Eye (tissue), 1 donor: ENCODE measurements at places on chromosomes 7 and 10.

GRCh38 chr7:86991771-86992191 is 67.7 kb downstream of the ELAPOR2 start:
- no peak for DNase-seq

DNA sequence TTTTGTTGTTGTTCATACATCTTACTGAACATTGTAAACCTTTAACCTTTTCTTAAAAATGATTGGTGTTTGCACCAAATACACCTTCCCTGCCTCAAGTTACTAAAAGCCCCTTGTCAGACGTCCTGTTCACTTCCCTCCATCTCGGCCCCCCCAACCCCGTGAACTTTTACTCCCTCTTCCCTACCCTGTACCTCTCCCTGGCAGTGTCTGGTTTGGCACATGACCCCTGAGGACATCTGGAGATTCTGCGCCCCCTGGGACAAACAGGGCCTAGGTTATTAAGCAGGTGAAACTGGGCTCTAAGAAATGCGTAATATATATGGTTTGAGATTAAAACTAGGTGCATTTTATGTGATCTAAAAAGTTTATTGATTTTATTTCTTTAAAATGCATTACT is 1.4 kb downstream of the PPP2R2D start:
- DNase-seq: no peak

- DNase-seq: no peak
Observed at GRCh38 chr7:71384094-71384493, 252.2 kb downstream of the GALNT17 start.

DNA sequence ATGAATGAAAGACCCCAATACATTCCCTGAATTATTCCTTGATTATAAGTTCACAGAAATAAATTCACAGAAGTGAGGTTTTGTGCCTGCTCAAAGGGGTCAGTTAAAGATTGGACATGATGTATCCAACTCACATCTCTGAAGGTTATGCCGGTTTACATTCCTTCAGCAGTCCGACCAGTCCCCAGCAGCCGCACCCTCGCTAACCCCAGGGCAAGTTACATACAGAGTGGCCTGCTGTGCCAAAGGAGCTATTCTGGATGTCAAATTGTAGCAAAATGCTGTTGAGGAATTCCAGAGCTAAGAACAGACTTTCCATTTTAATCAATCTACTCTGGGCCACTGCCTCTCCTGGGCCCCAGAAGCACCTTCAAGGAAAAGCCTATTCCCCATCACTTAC is 20.3 kb downstream of the PSAP start:
- no peak for DNase-seq

DNA sequence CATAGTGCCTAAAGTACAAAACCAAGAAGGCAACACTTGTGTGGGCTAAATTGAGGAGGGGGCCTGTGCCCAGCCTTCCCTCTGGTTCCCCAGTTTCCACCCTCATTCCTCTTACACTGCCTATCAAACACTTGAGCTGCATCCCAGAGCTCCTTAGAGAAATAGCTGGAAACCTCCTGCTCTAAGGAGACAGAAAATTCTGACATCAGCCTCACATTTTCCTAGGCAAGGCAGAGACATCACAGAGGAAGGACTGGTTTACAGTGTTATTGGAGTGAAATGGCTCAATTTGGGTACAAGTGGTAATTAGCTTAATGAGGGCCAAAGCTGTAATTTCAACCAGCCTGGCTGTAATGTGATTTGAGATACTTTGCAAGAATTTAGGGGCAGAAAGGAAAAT is 192.3 kb upstream of the AOAH start:
- DNase-seq: no peak

GRCh38 chr10:3265088-3265487 is 92.5 kb upstream of the PITRM1 start:
- DNase-seq: no peak

GRCh38 chr10:91409069-91409868 is 875 bp upstream of the HECTD2 start:
- DNase-seq: peak; percentile 96

- DNase-seq: no peak
Observed at GRCh38 chr10:132981173-132981555, 38.8 kb upstream of the CFAP46 start.

GRCh38 chr7:43905956-43906330 is 453 bp downstream of the URGCP start:
- peak; percentile 77 for DNase-seq

DNA sequence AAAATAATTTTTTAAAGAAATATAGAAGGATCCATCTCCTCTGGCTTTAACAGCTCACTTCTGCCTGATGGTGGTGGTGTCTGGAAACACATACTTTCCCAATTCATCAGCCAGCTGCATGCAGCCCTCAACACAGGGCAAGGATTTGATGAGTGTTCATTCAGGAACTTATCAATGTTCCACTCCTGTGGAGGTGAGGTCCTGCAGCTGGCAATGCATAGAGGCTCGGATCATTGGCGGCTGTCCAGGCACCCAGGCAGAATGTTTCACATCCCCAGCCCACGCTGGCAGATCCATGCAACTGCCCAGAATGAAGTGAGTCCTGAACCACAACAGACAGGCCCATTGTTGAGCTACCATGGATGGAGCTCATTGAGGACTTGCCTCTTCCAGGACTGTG is 55.2 kb upstream of the KCNMA1 start:
- DNase-seq: no peak

GRCh38 chr7:112423987-112424386 is 26.3 kb upstream of the IFRD1 start:
- DNase-seq: no peak

- DNase-seq: peak; percentile 92
Observed at GRCh38 chr10:110151971-110152370, 55.4 kb upstream of the MXI1 start.

DNA sequence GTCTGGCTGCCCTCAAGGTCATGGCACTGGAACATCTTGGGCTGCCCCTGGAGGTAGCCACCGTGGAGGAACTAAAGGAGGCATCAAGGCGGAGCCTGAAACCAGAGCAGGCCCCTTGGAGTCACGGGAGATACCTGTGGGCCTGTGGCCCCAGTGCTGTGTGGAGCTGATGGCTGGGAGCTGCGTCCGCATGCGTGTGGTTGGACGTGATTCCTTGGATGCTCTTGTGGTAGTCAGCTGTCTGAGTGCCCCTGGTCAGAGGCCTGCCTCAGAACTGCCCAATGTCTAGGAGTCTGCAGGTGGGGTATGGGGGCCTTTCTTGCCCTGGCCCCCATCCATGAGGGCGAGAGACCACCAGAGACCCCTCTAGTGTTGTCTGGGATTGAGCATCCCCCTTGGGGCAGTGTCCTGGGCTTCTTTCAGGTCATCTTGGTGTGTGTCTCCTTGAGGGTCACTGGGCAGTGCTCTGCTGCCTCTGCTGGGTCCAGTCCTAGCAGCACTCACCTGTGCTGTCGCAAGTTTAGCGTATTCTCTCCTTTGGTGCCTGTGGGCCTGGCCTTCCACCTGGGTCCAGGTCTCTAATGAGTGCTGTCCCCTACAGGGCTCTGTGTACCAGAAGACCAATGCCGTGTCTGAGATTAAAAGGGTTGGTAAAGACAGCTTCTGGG is 8.1 kb downstream of the PGAM2 start:
- no peak for DNase-seq

DNA sequence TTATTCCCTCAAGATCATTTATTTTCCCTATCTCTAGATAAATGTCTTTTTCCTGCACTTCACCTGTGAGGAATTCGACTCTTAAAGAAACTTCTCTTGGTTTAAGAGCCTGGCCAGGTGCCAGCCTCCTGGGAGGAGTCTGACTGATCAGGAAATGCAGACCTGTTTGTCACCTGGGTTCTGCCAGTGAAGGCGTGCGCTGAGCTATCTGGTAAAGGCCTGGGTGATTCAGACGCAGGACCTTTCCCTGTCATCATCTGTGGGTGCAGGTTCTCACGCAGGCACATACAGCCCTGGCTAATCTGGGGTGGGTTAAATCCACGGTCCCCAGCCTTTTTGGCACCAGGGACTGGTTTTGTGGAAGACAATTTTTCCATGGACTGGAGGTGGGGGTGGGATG is 65.3 kb upstream of the AQP1 start:
- peak; percentile 25 for DNase-seq

DNA sequence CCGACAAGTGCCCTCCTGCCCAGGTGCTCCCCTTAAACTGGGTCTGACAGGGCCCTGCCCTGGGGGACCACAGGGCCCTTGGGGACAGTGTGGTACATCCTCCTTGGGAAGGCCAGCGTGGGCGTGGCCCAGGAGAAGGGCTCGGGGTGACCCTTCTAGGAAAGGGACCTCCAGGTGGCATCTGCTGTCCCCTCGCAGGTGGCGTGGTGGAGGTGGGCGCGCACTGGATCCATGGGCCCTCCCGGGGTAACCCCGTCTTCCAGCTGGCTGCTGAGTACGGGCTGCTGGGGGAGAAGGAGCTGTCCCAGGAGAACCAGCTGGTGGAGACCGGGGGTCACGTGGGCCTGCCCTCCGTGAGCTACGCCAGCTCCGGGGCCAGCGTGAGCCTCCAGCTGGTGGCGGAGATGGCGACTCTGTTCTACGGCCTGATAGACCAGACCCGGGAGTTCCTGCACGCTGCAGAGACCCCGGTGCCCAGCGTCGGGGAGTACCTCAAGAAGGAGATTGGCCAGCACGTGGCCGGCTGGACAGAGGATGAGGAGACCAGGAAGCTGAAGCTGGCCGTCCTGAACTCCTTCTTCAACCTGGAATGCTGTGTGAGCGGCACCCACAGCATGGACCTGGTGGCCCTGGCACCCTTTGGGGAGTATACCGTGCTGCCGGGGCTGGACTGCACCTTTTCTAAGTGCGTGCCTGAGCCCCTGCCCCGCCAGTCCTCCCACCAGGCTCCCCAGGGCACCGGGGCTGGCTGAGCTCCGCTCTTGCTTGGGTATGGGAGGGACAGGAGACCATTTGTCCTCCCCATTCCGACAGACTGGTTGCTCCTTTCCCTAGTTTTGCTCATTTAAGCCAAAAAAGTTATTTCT is 972 bp downstream of the PAOX start:
- DNase-seq: no peak

DNA sequence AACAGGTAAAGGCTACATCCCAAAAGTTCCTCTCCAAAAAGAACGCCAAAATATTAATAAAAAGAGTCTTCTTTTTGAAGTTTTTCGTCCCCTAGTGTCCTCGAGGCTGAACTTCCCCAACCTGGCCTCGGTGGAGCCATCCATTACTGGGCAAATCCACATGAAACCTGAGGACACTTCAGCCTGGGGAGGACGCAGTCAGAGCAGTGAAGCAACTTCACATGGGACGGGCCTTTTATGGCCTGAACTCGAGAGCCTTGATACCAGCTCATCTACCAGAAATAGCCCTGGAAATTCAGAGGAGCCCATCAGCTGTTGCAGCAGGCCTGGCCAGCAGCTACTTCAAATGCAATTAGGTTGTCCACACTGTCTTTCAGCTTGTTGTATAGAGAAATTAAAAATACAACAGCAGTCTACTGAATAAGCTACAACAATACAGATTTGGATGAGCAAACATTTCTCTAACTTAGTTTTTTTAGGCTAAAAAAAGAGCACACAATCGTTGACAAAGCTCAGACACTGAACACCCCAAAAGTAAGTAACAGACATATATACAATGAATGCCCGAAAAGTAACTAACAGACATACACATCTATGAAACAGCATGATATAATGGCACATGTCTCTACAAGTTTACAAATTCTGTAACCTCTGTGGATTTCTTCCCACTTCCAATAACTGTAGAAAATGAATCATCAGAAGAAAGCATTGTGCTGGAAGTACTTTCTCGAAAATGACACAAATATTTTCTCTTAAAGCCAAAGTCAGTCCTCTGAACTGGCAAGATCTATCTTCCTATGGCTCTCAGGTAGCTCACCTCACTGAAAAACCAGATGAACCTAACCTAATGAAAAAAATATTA is at the start of gene SVIL:
TSS of gene SVIL (minus strand) at position 208 of the 862 bp plus-strand sequence. CDS start 79,913 bp downstream, outside the sequence.
- DNase-seq: peak; percentile 28
